ENCODE measurements at places on chromosomes 1 and 21.
A peak's percentile ranks its signal among the peaks of the same experiment; 100 is the strongest.

GRCh38 chr1:54835131-54835898 lies 34.2 kb upstream of the TTC22 start:
- DNase-seq = no peak

GRCh38 chr1:178684542-178685000 lies 40.5 kb upstream of the RALGPS2 start:
- peak; percentile 87 for DNase-seq

- DNase-seq = no peak
These were observed 95.5 kb downstream of the LYPLAL1 start for GRCh38 chr1:219269171-219269570.

DNA sequence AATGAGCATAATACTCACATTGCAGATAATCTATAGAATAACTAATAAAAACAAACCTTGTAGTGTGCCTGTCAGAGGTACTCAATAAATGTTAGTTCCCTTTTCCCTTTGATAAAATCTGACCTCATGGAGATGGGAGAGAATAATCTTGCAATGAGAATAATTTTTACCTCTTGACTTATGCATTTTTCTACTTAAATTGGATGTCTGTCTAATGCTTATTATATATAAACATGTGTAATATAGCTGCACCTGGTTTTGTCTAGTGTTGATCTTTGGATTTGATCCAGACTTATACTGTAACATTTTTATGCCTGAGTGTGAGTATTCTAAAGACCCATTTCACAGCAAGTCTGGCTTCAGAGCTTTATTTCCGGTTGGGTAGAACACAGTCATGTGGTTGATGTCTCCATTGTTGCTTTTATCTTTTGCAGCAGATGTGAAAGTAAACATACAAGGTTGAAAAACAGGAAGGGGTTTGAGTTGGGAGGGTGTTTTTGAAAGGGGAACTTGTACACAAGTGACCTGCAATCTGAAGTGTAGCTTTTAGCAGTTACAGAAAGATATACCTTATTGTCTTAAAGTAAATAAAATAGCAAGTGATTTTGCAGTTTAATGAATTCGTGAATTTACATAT lies 12.4 kb downstream of the EPB41 start:
- DNase-seq = no peak

DNA sequence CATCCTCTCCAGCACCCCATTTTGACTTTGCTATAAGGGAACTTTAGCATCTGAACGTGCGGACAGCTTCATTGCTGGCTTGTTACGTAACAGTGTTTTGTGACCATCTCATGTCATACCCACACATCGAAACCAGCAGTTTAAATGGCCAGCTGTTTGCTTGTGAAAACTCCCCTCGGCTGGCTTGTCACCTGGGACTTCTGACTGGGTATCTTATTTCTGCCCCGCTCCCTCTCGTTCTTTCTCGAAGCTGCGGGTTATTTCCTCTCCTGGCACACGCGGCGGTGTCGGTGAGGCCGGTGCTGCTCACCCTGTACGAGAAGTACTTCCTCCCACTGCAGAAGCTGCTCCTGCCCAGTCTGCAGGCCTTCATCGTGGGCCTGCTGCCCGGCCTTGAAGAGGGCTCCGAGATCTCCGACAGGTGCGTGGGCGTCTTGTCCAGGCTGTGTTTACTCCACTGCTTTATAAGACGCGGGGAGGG lies 43.5 kb downstream of the DOP1B start:
- DNase-seq = no peak
